ENCODE measurements at places on chromosomes 5 and 9.

GRCh38 chr5:1668141-1668721 lies 131.4 kb downstream of the MRPL36 start:
- no peak for DNase-seq

GRCh38 chr5:2137444-2138050 lies 254.8 kb upstream of the IRX4 start:
- DNase-seq = no peak

GRCh38 chr9:124266139-124266825 lies 8.5 kb downstream of the NEK6 start:
- no peak for DNase-seq

DNA sequence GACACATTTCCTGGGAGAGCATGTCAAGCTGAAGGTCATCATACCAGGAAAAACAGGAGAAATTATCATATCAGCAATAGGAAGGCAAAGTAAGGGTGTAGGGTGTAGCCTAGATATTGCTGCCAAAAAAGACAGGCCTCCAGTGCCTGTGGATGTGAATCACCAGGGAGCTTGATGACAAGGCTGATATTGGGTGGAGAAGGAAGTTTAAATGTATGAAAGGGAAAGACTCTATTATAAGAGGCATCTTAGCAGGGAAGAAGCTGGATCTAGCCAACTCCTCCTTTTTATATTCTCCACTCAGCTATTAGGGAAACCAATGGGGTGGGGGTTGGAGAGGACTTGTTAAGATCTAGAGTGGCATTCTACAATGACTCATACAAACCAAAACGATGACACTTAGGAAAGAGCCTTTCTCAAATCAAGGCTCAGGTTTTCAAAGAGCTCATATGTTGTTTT lies 13.4 kb upstream of the TXNDC8 start:
- no peak for DNase-seq

GRCh38 chr5:81838307-81838906 lies 87.5 kb upstream of the SSBP2 start:
- DNase-seq = no peak

DNA sequence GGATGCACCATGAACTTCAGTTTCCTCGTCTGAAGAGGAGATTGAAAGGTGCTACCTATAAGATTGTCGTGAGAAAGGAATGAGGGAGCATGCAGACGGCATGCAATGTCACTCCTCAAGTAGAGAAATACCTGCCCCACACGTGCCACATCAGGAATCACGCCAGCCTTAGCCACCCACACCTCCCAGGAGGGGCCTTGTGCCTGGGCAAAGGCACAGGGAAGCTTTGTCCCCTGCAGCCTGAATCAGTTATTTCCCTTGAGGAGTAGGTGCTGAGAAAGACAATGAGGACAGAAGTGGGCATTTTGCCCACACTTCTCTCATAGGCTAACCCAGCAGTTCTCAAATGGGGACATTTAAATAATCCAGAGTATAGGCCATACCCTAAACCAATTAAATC lies 31.0 kb downstream of the FSTL4 start:
- DNase-seq = no peak

GRCh38 chr5:93512799-93513198 lies 68.2 kb downstream of the NR2F1-AS1 start:
- DNase-seq = no peak

GRCh38 chr5:135213027-135213386 lies 179.0 kb upstream of the PITX1 start:
- no peak for DNase-seq

- DNase-seq = no peak
Observed at GRCh38 chr9:88678431-88678830, 143.5 kb downstream of the NXNL2 start.
